ENCODE measurements at places on chromosomes 7 and 10. TPM values are rescaled to one million over a fixed set of nuclear protein-coding genes. Genes with fewer than 3 reads are reported as not detected.

Gene ASIC3
- polyA plus RNA-seq: 3.7 TPM

Gene HTR5A
- polyA plus RNA-seq: not detected

Gene NUPR2
- 9.8 TPM for polyA plus RNA-seq

Gene CRYGN
- polyA plus RNA-seq: not detected

Gene ZPBP
- not detected for polyA plus RNA-seq

Data from stomach (tissue), 19 donors.